Non-pigmented ciliary epithelial cell (primary cell): ENCODE measurements at places on chromosomes 7 and 10.

GRCh38 chr10:110392121-110392520 is 87.4 kb upstream of the SMNDC1 start:
- no peak for DNase-seq

GRCh38 chr10:43781480-43782361 is 133.0 kb upstream of the ZNF32 start:
- DNase-seq: no peak

DNA sequence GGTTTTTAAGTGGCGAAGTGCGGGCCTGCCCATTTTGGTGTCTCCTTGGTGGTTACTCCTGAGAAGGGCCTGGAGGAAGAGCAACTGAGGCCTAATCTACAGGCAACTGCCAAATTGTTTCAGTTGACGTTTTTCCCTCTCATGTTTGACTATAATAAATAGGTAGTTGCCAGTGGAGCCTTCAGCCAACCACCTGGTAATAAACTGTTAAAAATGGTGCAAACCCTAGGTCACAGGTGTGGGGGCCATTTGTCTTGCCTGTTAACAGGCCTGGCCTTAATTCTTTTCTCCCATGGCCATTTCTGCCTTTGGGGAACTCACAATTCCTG is 3.7 kb downstream of the IKZF1 start:
- DNase-seq: no peak

DNA sequence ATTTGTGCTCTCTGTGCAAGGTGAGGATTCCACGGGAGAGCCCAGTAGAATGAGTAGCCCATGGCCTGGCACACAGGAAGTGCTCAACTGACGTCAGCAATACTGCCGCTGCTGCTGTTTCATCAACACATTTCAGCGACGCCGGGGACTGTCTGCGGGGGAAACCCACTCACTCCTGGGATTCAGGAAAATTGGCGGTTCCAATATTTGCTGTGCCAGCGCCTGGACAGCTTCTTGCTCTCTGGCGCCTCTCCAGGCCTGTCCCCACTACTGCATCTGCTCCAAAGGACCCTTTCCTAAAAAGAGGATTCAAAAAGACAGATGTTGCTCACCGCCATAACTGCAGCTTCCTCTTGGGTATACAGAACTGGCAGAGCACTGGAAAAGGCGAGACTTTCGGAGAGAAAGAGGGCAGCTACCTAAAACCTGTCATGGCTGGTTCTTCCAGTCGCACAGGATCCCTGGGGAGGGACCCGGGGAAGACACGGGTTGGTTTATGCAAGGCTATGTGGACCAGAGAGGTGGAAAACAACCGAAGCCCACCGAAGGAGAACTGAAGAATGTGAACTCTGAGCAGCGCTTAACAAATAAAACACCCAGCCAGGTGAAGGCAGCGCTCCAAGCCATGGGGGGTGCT is 39.7 kb upstream of the ENO4 start:
- DNase-seq: no peak

- DNase-seq: no peak
Observed at GRCh38 chr10:128540781-128541761, 414.8 kb upstream of the MKI67 start.

GRCh38 chr10:55233090-55233489 is 432.1 kb upstream of the PCDH15 start:
- no peak for DNase-seq
